ENCODE measurements at places on chromosomes 7 and 10.

GRCh38 chr10:31836569-31837406, 91.8 kb downstream of the ARHGAP12 start:
- DNase-seq: peak; percentile 48

- no peak for DNase-seq
Measured at GRCh38 chr7:83475420-83475819, 173.5 kb downstream of the SEMA3E start.

DNA sequence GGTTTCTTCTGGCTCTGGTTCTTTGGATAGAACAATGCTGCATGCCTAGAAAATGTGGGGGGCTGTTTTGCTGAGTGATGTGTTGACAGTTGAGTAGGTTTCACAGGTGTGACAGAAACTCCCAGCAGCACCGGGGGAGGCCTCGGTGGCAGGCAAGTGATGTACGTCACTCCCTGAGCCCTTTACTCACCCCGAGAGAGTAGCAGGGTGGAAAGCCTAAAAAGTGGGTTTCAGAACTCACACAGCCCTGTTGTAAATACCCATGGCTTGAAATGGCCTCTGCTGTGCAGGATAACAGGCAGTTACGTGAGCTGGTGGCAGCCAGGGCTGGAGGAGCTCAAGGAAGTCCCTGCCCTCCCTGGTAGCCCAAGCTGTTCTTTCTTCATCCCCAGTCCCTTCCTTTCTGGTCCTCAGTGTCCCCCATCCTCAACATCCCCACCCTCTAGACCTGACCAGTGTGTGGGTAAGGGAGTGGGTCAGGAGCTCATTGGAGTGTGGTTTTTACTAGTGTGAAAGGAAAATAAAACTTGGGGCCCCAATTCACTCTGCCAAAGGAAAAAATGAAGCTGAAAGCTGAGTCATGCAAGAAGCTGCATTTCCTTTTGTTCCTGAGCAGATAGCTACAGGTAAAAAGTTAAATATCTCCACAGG, 258.1 kb downstream of the STK31 start:
- DNase-seq: no peak

GRCh38 chr10:69643779-69644657, 14.0 kb downstream of the FAM241B start:
- no peak for DNase-seq

GRCh38 chr7:80940539-80941207, 21.8 kb upstream of the SEMA3C start:
- DNase-seq: peak; percentile 36

- peak; percentile 29 for DNase-seq
Measured at GRCh38 chr10:33155720-33156638, 178.5 kb downstream of the NRP1 start.

GRCh38 chr7:93159490-93159889, 11.3 kb upstream of the SAMD9L start:
- DNase-seq: peak; percentile 64

DNA sequence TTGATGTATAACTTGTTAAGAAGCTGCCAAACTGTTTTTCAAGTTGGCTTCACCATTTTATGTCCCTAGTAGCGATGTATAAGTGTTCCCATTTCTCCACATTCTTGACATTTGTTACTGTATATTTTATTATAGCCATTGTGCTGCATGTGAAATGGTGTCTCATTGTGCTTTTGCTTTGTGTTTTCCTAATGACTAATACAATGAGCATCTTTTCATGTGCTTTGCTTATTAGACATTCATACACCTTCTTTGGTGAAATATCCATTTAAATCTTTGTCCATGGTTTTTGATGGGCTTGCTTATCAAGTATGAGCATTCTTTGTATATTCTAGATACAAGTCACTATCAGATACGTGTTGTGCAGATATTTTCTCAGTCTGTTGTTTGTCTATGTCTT, 203.0 kb downstream of the CCSER2 start:
- DNase-seq: no peak

- DNase-seq: no peak
Measured at GRCh38 chr10:69663369-69663947, 33.4 kb downstream of the FAM241B start.

DNA sequence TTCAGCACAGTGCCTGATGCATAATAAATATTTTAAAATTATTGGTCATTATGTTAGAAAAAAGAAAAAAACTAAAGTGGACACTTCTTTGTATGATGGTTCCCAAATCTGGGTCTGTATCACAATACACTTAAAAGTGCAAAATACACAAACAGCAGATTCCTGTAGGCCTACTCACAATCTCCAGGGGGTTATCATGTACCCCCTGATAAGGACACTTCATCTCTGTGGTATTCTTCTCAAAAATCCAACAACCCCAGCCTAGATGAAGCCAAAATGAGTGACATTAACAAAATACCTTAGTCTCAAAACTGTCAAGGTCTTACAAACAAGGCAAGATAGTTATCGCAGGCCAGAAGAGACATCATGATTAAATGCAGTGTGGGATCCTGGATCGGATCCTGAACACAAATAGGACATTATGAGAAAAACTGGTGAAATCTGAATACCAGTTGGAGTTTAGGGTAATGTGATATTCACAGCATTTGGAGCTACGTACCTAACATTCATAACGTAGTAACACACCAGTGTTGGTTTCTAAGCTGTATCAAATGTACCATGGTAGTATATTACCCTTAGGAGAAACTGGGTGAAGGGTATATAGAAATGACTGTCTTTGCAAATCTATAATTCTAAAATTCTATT, 45.2 kb downstream of the NSUN6 start:
- DNase-seq: no peak

DNA sequence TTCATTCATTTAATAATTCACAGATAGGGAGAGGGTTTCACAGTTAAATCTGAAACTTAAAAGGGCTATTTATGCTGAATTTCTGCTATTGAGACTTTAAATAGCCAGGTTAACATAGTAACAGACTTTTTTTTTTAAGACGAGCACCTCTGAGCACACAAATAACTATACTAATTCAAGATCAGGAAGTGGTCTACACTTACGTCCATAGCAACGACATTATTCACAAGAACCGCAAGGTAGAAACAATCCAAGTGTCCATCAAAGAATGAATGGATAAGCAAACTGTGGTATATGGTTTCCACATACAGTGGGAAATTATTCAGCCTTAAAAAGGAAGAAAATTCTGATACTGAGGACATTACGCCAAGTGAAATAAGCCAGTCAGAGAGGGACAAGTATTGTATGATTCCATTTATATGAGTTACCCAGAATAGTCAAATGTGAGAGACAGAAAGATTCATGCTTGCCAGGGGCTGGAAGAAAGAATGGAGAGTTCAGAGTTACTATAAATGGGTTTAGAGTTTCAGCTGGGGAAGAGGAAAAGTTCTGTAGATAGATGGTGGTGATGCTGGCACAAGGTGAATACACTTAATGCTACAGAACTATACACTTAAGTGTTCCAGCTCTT, 140.3 kb upstream of the LAMB4 start:
- DNase-seq: no peak

DNA sequence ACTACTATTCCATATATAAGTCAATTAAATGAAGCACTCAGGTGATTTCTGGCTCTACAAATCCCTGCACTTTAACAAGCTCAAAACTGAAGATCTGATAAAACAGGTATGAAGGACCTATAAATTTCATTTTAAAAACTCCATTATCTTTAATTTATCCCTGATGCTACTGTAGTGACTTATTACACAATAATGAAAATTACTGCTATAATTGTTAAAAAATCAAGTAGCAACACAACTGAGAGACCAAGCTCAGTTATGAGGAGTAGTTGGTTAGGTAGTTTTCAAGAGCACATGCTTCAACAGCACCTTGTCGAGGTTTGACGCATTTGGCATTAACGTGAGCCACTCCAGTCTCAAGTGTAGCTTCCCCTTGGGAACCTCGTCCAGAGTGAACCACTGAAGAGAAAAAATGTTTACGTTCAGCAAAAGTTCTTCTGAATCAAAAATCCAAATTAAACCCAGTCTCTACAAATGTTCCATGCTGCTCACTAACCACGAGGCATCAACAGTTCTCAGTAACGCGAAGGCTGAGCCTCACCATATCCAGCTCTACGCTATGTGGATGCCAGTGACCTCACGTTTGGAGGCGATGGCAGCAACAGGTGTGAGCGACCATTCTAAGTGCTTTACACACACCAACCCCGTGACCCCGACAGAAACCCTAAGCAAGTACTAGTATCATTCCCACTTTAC, 55.3 kb upstream of the NCAPG2 start:
- DNase-seq: no peak

DNA sequence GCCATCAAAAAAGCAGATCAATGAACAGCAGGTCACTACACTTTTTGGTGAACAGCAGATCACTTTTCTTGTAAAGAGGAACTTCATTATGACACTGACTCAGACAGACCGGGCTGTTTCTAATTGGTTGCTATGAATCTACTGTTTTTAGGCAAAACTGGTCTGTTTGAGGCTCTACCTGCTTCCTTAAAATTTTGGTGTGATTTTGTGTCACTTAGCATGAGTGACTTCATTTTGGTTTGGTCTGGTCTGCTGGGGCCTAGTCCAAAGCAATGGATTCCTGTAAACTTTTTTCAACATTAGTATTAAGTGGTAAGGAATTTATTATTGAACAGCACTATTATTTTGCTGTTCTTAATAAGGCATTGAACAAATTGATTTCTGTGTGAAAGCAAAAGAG, 41.8 kb upstream of the C10orf71 start:
- DNase-seq: no peak

GRCh38 chr10:4215485-4215884, 430.5 kb upstream of the KLF6 start:
- no peak for DNase-seq

DNA sequence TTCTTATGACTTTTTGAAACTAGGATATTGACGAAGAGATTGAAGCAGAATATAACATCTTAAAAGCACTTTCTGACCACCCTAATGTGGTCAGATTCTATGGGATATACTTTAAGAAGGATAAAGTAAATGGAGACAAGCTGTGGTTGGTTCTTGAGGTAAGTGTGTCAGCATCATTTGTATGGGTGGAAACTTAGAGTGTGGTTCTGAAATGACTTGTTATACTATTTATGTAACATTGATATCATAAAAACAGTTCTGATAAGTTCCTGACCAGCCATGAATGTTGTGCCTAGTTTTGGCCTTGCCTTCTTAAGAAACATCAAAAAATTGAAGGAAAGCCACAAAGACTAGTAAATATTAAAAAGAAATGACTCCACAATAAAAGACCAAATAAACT, 20.8 kb downstream of the MYO3A start:
- DNase-seq: no peak

DNA sequence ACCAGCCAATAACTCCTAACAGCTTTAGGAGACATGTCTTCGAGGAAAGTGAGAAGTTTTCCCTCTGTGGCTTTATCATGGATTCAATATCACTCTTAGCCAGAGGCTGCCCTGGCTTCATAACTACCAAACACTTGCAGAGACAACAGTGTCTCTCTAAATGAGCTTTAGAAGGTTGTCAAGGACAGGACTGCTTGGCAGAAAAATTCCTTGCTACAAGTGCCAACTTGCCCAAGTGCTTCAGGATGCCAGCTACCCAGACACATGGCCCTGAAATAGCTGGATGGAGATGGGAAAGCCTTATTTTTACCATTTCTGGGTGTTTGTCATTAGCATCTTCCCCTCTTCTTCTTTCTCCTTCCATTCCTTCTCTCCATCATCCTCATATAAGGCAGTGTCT, 137.1 kb upstream of the MDFIC start:
- DNase-seq: no peak

GRCh38 chr7:1286946-1287645, 54.4 kb downstream of the UNCX start:
- DNase-seq: no peak

DNA sequence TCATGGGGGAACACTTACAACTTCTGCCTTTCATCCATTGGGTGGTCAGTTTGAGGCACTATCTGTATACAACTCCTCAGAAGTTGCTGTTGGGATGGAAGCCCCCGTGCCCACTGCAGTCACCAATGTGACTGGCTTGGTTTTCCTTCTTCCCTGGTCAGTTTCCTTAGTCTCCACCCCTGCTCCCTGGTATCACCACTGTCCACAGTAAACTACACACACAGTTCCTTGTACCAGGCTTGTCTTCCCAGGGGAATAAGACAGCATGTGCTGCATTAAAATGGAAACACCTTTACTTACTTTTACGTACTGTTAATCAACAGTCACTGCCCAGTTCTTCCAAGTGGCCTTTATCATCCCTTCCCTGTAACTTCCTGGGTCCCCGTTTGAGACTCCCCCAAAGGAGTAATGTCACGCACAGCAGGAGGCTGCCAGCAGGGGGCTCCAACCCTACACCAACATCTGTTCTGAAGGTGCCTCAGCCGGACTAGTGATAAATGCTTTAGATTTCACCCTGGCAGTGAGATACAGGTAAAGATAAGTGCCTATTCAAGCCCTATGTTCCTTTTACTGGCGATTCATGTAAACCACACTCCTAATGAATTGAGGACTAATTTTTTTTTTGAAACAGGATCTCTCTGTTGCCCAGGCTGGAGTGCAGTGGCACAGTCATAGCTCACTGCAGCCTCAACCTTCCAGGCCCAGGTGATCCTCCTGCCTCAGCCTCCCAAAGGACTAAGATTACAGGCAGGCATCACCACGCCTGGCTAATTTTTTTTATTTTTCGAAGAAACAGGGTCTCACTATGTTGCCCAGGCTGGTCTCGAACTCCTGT, 45.3 kb upstream of the PIK3AP1 start:
- DNase-seq: peak; percentile 16

DNA sequence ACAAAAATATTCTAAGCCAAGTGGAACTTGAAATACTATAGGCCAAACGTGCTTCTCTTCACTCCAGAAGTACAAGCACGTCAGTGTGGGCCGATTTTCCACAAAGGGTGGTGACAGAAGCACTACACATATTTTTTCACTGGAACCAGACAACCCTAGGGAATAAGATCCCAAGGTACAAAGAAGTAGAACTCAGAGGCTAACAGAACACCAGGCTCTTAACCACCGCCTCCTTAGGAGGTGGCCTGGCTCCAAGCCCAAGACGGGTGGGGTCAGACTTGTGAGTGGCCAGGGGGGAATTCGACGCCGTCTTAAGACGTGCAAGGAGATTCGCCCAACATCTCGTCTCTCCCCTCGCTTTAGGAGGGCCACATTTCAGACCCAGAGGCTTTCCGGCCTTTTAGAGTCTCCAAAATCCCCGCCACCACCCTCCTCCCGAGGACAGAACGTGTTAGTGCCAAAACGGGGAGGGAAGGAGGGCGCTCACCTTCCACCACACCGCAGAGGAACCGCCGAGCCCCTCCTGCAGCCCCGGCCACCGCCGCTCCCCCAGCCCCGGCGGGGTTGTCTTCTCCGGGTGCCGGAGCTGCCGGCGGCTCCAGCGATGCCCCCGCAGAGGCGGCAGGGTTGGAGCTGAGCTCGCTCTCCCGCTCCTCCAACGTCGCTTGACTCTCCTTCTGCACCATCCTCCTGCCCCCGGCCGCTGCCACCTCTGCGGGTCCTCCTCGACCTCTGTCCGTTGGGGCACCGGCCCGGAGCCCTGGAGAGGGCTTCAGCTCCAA, 716 bp downstream of the OGA start:
- DNase-seq: peak; percentile 91

Data from mesenchymal stem cell (in vitro differentiated cells and primary cell).